AG09319 (cell line): ENCODE measurements at places on chromosomes 7 and 10.

DNA sequence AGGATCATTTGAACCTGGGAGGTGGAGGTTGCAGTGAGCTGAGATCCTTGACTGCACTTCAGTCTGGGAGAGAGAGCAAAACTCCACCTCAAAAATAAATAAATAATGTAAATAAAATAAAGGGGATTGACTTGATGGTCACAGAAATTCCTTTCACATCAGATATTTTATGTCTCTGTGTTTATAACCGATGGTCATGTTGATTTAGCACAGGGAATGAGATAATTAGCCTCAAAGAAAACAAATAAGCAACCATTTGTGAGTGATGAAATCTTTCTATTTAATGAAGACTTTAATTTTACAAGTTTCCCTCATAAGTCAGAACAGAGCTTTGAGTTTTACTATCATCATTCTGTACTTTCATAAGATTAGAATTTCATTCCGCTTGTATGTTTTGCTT is 64.8 kb upstream of the NUPR2 start:
- no peak for DNase-seq

GRCh38 chr10:34017281-34017680 is 682.8 kb upstream of the NRP1 start:
- no peak for DNase-seq

DNA sequence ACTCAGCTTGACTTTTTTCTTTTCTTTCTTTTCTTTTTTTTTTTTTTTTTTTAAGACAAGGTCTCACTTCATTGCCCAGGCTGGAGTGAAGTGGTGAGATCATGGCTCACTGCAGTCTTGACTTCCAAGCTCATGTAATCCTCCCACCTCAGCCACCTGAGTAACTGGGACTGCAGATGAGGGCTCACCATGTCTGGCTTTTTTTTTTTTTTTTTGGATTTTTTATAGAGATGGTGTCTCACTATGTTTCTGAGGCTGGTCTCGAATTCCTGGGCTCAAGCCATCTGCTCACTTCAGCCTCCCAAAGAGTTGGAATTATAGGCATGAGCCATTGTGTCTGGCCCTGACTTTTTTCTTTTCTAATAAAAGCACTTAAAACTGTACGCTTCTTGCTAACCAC is 358.2 kb upstream of the IGFBP3 start:
- no peak for DNase-seq

GRCh38 chr7:158733775-158734494 is 29.3 kb upstream of the NCAPG2 start:
- no peak for DNase-seq

DNA sequence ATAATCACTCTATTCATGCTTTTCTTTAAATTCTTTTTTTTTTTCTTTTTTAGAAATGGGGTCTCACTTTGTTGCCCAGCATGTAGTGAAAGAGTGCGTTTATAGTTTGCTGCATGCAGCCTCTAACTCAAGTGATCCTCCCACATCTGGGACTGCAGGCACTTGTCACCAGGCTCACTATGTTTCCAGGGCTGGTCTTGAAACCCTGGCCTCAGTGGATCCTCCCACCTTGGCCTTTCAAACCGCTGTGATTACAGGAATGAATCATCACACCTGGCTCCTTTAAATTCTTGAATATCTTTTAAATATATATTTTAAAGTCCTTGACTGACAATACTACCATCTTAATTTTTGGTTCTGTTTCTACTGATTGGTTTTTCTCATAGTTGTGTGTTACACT is 591.6 kb upstream of the KCND2 start:
- DNase-seq = no peak

DNA sequence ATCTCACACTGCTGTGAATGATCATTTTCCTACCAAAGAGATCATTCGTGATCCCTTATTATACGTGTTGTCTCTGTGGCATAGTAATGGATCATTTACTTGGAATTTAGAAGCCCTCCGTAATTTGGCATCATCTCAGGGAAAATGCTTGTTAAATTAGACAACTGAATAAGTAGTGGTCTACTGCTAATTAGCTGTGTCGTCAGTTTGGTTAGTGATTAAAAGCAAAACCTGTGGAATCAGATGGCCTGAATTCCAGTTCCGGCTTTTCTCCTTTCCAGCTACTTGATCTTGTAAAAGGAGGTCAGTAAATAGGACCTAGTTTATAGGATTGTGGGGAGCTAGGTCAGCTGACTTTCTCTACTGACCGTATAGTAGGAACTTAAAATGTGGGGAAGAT is 65.6 kb downstream of the RBM33 start:
- DNase-seq = no peak

DNA sequence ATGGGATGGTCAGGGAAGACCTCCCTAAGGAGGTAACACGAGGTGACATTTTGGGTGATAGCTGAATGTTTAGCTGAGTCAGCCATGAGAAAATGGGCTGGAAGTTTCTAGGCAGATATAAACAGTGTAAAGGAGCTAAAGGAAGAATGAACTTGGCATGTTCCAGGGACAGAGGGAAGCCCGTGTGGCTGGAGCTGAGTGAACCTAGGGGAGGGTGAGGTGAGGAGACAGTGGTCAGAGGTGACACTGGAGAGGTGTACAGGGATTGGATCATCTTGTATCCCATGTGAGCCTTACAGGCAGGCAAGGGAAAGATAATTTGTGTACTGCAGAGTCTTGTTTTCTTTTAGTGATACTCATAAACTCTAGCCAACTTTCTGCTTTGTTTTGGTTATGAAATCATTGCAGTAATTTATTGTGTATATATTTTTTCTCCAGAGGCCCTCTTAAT is 1.8 kb downstream of the STARD3NL start:
- DNase-seq = no peak

DNA sequence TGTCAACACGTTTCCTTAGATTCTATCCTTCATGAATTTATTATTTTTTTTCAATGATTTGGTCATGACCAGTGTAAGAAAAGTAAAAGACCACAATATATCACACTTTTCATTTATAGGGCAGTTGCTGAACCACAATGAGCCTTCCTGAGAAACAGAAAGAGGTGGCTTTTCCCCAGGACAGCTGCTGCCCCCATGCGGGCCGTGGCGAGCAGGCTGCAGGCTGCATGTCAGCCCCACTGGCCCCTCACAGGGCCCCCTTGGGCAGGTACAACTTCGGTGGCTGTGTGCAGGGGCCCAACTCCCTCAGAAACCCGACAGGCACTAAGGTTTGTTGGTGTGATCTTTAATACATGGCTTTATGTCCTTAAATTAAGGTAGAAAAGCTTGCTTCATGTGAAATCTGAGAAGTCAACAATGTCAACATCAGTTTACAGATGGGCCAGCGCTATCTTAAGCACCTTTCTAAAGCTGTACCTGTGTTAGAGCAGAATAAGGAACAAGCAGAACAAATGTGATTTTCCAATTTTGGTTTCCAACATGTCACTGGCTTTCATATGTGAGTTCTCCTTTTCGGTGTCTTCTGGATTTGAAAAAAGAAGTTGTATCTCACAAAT is 10.6 kb downstream of the BEND7 start:
- no peak for DNase-seq

DNA sequence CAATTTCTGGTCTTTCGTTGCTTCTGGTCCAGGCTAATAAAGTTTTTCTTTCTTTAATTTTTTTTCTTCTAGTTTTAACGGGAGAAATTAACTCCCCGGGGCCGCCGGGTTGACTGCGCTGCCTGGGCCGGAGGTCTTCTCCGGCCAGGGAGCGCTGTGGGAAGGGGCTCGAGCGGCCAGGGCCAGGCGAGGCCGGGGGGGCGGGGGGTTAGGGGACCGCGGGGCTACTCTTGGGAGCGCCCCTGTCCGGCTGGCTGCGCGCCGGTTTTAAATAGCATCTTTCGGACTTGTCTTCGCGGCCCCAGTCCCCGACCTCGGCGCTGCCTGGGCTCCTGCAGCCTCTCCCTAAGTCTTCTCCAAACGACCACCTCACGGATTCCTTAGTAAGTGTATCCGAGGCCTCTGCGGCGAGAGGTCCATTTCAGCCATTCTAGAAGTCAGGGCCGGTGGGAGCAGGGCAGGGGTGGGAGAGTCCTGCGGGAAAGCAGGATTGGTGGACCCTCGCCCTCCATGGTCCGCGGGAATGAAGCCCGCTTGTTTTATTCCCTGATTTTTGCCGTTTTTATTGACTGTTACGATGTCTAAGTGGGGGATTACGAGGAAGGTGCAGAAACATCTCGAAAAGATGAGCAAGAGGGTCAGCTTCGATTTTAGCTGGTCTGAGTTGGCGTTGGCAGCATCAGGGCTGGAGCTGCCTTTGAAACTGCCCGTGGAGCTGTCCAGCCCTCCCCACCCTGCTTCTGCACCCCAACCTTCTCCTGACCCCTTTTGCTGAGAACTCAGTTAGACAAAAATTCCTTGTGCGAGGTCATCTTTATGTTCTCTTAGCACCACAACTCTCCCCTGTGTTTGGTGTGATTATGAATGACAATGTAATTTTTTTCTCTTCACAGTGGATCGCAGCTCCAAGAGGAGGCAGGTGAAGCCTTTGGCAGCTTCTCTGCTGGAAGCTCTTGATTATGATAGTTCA is 555 bp downstream of the PHF14 start:
- DNase-seq = peak; percentile 8

- no peak for DNase-seq
These were observed 8.8 kb downstream of the AASS start for GRCh38 chr7:122135275-122135674.

DNA sequence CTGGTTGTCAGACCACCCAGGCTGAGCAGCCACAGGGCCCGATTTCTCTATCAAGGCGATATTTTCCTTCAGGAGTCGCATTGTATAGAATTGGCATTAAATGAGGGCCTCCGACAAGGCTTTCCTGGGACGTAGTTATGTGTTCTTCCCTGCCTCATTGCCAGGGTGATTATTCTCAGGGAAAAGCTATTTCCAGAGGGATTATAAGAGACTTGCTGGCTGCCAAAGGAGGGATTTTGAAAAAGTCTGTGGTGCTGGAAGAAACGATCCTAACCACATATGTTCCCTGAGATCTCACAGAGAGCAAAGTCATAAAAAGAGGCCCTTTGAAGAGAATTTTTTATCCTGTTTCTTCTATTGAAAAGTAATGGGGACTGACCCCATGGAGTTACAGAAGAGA is 27.7 kb upstream of the SDHAF3 start:
- DNase-seq = no peak

DNA sequence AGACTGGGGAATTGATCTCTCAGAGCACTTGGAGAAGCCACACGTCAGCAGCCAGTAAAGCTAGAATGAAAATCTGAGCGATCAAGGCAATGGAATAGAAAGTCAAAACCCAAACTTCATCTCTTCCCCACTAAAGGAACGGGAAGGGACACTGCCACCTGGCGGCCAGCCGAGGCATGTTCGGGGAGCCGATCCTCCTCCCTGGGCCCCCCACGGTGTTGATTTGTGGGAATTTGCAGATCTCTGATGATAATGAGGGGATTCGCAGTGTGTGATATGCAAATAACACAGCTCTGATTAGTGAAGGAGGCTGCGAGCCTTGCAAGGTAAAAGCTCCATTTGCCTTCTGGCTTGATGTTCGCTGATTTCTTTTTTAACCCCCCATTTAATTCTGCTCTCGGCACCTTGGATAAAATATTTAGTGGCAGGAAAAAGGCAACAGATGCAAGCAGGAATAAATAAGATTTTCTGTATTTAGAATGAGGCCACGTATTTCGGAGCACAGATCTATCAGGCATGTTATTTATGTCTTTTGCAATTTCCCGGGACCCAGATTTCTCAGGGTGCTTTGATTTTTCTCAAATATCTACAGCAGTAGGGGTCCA is 258.6 kb downstream of the PAXIP1 start:
- DNase-seq = no peak

DNA sequence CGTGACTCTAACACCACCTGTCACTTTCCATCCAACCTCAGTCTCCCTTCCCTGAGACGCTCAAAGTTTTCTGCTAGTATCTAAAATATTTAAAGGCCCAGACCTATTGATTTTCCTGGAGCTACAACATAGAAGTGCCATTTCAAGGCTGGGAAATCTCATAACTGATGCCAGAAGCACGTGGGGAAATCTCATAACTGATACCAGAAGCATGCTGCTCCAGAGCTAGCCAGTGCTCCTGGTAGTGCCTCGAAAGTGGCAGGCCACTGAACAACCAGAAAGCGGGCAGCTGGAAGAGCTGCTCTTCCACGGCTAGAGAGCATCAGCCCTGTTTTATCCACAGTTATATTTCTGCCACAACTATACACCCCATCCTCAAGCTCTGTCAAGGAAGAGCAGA is 72.5 kb downstream of the CAV1 start:
- no peak for DNase-seq

DNA sequence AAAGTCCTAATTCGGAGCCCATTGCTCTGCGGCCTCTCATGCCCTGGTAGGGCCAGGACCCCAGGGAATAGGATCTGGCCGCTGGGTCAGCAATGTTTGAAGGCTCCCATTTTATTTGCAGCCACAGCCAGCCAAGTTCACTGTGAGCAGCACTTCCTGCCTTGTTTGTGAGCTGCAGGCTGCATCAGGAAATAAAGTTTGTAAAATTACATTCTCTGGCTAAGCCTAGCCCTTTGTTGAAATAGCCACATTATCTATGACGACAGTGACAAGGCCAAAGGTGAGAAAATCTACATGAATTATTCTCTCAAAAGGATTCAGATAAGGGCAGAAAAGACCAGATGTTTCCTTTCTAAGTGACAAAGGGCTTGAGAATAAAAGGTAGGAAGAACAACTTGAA is 23.7 kb upstream of the ITGB1 start:
- DNase-seq = no peak

DNA sequence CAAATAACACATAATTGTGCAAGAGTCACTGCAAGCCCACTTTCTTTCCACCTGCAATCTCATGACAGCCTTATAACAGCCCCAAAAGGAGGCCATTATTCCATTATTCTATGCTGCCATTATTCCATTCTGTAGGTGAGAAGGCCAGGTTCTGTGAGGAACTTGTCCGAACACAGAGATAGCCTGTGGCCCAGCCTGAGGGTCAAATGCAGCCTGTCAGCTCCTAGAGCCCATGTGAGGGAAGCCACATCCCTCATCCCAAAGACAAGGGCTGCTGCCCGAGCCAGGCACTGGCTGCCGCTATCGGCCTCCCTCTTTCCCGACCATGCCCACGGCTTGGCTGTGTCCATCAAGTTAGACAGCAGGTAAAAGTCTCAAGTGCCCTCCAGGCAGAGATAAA is 24.1 kb upstream of the C10orf71 start:
- no peak for DNase-seq

DNA sequence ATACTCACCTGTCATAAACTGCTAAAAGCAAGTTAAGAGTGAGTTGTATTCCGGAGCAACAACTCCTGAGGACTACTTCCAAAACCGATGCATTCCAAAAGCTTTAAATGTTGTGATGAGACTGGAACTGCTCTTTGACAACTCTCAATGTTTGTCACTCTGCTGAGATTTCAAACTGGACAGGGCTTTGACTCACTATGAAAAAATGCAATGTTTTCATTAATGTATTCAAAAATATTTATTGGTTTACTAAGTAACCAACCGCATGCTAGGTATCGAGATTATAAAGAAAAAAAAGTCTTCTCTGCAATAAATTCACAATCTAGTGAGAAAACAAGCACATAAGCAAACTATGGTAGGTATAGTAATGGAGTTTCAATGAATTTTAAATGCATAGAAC is 107.9 kb upstream of the GNAI1 start:
- no peak for DNase-seq

DNA sequence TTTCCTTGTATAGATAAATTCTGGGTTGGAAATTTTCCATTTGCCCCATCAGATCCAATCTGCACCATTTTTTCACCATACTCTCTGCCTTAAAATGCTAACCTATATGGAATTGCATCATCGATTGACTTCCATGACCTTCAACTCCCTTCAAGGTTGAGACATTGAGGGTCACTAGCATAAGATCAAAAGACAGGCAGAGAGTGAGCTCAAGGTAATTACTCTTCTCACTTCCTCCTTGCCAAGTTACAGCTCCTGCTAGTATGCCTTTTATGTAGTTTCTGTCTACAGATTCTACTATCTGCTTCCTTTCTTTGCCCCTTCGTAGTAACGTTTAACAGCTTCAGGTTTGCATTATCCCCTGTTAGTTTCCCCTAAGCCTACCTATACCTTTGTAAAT is 1127.7 kb upstream of the LRRTM3 start:
- no peak for DNase-seq
